H7 (cell line): ENCODE measurements at places on chromosomes 11 and 22.

GRCh38 chr22:32776802-32777201 lies 24.7 kb upstream of the TIMP3 start:
- no peak for DNase-seq

GRCh38 chr11:80993536-80993935 lies 1552.7 kb upstream of the TENM4 start:
- no peak for DNase-seq

GRCh38 chr11:95521133-95521542 lies 268.4 kb downstream of the FAM76B start:
- DNase-seq: no peak

- no peak for DNase-seq
Observed at GRCh38 chr11:65425971-65426838, 3.6 kb downstream of the NEAT1 start.

DNA sequence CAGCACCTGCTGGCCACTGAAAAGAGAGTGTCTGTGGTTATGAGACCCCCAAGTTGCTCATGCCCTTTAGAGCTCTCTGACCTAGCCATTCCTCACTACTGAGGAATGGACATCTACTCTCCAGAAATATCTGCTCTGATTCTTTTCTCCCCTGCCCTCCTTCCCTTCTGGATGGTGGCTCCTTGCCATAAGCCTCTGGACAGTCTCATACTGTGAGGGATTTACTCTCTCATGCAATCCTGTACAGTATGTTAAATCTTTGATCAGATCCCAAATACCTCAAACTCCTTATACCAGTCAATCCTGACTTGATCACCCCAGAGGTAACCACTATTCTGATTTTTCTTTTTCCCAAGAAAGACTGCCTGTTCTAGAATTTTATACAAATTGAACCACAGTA lies 80.7 kb downstream of the ARHGAP20 start:
- no peak for DNase-seq

DNA sequence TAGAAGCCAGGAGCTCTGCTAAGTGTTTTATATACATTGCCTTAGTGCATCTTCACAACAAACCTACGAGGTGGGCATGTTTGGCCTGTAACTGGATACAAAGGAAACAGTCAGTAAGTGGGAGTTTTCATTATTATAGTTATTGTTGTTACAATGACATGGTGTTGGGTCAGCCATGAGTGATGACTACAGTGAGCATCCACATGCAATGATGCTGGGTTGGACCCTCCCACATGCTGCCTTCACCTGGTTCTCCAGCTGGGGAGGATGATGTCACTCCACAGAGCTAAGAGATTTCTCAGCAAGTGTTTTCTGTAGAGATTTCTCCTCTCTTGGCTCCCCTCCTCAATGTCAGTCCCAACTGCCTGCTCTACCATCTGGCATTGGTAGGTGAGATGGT lies 59.3 kb downstream of the EHF start:
- no peak for DNase-seq

GRCh38 chr11:114289779-114290178 lies 6.4 kb upstream of the NNMT start:
- no peak for DNase-seq

- no peak for DNase-seq
Observed at GRCh38 chr11:67314218-67314617, 10.9 kb downstream of the SSH3 start.

- DNase-seq: no peak
Observed at GRCh38 chr22:39528080-39528661, 4.4 kb downstream of the RPS19BP1 start.

- DNase-seq: no peak
Observed at GRCh38 chr11:82724026-82724425, 9.6 kb downstream of the FAM181B start.

GRCh38 chr11:69274531-69275016 lies 19.4 kb upstream of the MYEOV start:
- no peak for DNase-seq

- DNase-seq: no peak
Observed at GRCh38 chr11:746289-747157, 741 bp upstream of the TALDO1 start.

DNA sequence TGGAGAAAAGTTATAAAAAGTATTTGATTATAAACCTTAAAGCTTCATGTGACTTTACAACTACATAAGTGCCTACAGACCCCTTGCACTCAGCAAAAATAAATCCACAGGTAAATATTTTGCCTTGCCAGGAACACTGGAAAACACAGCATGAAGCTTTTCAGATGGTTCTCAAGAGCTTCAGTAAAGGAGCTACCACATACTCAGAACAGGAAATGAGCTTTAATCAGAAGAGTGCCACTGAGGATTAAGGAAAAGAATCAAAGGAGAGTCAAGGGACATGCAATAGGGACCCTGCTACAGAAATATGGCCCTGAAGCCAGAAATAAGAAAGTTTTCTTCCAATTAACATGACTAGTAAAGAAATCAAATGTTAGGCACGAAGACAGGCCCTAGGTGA lies 1.2 kb downstream of the CASP1 start:
- DNase-seq: no peak
